ENCODE measurements at places on chromosomes 7 and 10.

- no peak for DNase-seq
These were observed 5.0 kb downstream of the PPIF start for GRCh38 chr10:79352035-79352877.

DNA sequence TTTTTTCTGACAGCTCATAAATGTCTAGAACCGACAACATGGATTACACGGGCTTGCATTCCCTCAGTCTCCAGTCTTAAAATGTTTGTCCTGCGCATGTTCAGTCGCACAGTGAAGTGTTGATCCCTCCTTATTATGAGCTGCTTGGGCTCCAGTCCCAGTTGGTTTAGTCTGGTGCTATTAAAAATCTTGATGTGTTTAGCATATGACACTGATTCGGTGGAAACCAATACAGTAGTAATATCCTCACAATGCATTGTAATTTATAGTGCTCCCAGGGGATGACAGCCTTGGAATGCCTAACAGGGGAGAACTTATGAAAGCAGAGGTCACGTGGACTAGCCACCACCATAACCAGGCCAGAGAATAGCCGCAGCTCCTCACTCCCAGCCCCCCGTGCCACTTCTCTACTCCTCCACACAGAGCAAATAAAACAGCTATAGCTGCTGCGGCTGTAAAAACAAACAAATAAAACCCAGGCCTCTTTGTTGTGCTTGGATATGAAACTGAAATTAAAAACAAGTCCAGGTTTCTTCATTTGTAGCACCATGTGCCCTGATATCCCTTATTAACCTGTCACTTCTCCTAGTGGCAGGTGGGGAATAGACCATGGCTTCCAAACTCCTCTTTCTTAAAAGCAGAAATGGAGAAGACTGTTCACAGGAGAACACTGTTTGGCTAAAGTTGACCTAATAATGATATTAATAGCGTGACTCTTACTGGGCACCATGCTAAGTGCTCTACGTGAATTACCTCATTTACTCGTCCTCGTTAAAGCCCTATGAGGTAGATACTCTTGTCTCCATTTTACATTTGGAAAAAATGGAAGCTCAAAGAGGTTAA is 7.7 kb downstream of the DPCD start:
- no peak for DNase-seq

GRCh38 chr10:34576797-34577196 is 238.3 kb downstream of the PARD3 start:
- no peak for DNase-seq

DNA sequence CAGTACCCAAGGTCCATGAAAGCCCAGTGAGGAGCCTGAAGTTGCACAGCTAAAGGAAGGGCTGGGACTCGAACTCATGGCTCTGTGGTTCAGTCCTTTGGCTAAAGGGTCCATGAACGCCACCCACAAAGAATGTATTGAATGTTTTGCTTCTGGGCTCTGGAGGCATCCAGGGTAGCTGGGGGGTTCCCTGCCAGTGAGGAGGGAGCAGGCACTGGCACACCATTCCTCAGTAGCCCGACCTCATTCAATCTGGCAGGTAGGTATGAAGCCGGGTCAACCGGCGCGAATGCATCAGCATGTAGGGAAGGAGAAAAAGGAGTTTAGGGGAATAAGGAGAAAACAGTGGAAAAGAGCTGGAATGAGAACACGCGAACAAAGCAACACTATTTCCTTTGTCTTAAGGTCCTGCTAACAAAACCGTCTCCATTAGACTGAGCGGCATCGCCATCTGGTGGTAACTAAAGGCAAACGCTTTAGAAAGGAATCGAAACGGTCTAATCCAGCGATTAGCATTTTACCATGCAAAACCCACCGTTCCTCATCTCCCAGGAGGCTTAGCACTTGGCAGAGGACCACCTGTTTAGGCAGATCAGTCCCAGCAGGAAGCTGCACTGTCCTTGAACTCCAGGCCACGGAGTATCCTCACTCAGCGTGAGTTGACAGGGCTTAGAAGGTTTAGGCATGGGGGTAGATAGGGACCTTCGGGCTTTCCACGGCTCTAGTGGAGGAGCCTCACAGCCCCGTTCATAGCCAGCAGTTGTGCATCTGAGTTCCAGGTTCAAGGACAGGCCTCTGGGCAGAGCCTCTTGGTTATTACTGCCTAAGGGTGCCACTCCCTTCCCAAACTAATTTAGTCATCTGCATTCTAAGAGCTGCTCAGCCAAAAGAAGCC is 122.8 kb downstream of the UBE2H start:
- DNase-seq: peak; percentile 72

GRCh38 chr10:84907461-84908009 is 579.1 kb downstream of the CCSER2 start:
- no peak for DNase-seq

DNA sequence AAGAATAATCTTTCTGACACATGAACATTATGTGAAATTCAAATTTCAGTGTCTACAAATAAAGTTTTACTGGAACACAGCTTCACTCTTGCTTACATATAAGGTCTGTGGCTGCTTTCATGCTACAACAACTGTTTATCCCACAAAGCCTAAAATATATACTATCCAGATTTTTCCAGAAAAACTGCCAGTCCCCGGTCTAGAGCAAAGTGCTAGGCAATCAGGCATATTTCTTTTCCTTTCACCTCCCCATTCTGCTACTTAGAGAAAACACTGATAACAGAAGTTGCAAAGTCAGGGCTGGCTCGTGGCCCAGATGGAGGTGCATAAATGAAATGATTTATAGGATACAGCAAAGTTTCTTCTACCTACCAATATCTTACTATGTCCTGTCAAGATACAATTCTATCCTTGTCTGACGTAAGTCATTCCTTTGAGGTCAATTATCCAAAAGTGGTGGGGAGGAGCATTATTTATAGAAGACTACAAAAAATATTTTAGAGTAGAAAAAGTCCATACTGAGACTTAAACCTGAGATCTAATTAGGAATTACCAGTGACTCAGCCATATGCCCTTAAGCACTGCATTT is 384.1 kb downstream of the NXPH1 start:
- DNase-seq: peak; percentile 2

GRCh38 chr10:450463-450862 is 239.0 kb downstream of the DIP2C start:
- DNase-seq: no peak

DNA sequence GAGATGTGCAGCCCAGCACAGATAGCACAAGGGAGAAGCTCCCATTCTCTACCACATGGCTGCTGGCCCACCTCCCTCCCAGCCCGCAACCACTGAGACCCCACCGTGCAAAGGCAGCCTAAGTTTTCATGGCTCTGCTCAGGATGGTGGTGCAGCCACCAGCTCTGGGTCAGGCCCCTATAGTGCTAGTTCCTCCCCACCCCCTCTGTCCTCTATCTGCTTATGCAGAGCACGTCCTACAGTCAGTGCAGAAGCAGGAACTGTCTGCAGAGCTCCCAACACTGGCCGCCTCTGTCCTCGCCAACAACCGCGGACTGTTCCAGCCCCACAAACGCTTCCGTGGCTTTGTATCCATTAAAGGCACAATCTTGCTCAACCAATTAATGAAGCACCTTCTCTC is 278.9 kb downstream of the GRID1 start:
- DNase-seq: no peak

Data from left lung (tissue), 14 donors.